ENCODE measurements at places on chromosomes 5 and 9.

- no peak for DNase-seq
Measured at GRCh38 chr5:133370904-133371303, 241.4 kb downstream of the FSTL4 start.

DNA sequence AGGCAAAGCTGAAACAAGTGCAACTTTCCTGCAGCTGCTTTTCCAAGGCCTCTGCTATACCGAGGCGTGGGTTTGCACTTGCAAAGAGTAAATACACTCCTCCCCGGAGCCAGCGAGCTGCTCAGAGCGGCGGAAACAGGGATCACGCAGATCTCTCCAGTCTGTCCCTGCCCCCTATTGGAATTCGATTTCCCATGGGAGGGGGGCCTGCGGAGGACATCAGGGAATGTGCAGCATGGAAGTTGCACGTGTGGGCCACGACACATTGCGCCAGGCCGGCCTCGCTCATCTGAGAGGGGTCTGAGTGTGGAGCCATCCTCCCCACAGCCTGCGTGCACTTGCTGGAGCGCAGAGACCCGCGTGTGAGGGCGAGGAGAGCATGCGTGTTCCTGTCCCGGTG is 104.3 kb upstream of the PHYKPL start:
- DNase-seq = no peak

GRCh38 chr9:88326936-88327335 is 61.3 kb upstream of the SPIN1 start:
- no peak for DNase-seq

- no peak for DNase-seq
Measured at GRCh38 chr5:174303035-174303434, 257.5 kb downstream of the NSG2 start.

GRCh38 chr5:147805030-147805454 is 22.5 kb upstream of the JAKMIP2 start:
- DNase-seq = no peak

DNA sequence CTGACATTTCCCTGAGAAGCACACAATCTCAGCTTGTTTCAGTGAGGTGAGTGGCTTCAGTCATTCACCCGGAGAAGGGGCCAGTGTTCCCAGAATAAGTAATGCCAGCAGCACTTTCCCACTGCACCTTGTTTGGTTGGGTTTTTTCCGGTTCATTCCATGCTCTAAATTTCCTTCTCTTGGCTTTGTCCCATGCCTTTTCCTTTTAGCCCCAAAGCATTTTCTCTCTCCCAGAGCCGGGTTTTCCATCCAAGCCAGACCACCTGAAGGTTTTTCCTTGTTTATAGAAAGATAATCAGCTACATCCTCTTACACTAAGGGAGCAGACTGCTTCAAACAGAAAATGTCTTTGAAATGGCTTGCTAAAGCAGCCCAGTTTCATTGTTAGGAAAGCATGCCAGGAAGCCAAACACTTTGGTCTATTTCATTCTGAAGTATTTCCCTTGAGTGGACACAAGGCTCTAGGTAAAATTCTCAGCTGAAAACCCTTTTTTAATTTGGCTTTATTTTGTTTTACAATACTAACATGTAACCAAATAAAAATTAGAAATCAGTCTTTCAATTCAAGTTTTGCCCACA is 501.6 kb downstream of the DTWD2 start:
- DNase-seq = no peak

DNA sequence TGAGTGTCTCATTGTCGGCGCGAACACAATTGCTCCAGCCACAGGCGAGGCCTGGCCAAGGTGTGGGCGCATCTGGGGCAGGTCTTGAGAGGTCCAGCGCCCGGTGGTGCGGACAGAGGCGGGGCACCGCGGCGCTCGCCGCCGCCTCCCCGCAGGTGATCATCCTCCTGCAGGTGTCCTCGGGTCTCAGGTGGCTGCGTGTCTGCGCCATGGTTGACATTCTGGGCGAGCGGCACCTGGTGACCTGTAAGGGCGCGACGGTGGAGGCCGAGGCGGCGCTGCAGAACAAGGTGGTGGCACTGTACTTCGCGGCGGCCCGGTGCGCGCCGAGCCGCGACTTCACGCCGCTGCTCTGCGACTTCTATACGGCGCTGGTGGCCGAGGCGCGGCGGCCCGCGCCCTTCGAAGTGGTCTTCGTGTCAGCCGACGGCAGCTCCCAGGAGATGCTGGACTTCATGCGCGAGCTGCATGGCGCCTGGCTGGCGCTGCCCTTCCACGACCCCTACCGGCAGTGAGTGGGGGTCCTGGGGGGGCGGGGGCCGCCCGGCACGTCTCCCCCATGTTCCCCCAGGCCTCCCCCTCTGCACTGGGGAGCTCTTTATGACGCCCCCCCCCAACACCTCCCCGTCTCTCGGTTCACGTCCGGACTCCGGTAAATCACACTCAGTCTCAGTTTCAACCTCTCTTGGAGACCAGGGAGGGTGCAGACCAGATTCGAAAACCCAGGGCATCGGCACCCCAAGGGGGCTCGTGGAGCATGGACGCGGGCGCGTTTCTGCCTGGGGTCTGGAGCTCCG is 446 bp downstream of the NXNL2 start:
- no peak for DNase-seq

GRCh38 chr9:69497816-69498215 is 172.8 kb downstream of the ENTREP1 start:
- no peak for DNase-seq

GRCh38 chr9:128455849-128456612 is at the start of gene ODF2:
TSS of gene ODF2 (plus strand) at chr9:128456006. CDS start at chr9:128456092, 86 bp downstream.
- peak; percentile 96 for DNase-seq

- DNase-seq = no peak
Measured at GRCh38 chr5:21397693-21398092, 1409.7 kb upstream of the CDH18 start.

- no peak for DNase-seq
Measured at GRCh38 chr5:145245354-145245753, 589.8 kb downstream of the PRELID2 start.

DNA sequence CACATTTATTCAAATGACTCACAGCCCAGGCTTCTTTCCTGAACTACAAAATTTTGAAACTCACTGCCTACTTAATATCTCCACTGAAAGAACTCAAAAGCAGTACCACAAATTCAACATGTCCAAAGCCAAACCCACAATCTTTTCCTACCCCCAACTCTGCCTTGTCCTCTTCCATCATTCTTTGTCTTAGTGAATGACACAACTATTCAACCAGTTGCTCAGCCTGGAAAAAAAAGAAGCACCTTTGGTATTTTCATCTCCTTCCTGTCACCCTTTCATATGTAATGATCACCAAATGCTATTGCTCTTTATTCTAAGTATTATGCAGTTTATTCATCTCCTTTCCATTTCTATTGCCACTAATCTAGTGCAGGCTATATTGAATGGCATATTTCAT is 216.3 kb downstream of the TMEM232 start:
- DNase-seq = no peak

- no peak for DNase-seq
Measured at GRCh38 chr9:5459289-5459829, 9.0 kb downstream of the CD274 start.

- DNase-seq = no peak
Measured at GRCh38 chr5:116507941-116508655, 66.5 kb downstream of the SEMA6A start.

- no peak for DNase-seq
Measured at GRCh38 chr5:14830210-14831005, 41.2 kb downstream of the ANKH start.

- DNase-seq = no peak
Measured at GRCh38 chr9:115651461-115651860, 502.1 kb upstream of the PAPPA start.

DNA sequence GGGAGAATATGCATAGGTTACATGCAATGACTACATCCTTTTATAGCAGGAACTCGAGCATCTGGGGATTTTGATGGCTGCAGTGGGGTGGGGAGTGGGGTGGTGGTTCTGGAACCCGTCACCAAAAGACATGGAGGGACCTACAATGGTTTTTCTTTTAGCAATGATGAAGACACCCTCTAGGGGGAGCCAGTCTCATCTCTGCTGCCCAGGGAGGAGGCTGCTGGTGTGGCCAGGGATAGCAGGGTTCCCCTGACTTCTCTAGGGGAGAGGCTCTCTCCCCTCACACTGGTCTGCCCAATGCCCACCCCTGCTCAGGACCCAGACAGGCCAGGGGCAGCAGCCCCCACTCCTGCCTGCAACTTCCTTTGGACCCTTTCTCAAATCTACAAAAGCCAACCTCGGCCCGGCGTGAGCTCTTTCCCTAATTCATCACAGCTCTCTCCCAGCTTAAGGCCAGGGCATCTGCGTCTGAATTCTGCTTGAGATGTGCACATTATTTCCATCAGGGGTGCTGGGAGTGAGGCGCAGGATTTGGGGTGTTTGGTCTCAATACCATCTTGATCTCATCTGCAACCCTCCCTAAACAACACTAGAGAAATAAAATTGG is 73.6 kb upstream of the RETREG1 start:
- peak; percentile 65 for DNase-seq

DNA sequence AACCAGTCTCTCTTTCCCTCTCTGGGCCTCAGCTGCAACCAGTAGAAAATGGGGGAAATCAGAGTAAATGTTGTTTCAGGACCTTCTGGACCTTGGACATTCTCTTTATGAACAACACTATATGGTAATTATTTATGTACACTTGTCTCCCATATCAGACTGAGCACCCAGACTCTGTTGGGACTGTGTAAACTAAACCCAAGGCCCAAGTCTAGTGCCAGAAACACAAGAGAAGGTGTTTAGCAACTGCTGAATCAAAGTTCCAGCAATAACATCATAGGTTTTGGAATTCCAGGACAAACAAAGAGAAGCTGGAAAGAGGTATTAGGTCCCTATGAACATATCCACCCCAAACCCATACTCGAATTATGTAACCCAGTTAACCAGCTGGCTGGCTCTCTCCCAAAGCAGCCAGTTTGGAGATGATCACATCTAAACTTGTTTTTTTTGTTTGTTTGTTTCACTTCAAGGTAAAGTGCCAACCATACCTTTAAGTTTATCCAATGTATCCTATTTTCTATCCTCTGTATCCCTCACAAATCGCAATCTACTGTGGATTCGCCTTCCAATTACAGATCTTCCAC is 1.9 kb upstream of the RNF38 start:
- no peak for DNase-seq

- DNase-seq = no peak
Measured at GRCh38 chr9:125587819-125588460, 119.1 kb downstream of the MAPKAP1 start.

GRCh38 chr5:136516637-136517036 is 151.3 kb upstream of the TRPC7 start:
- no peak for DNase-seq

- no peak for DNase-seq
Measured at GRCh38 chr9:84694248-84694647, 24.7 kb downstream of the NTRK2 start.

- DNase-seq = no peak
Measured at GRCh38 chr9:98085944-98086343, 29.4 kb downstream of the NANS start.

DNA sequence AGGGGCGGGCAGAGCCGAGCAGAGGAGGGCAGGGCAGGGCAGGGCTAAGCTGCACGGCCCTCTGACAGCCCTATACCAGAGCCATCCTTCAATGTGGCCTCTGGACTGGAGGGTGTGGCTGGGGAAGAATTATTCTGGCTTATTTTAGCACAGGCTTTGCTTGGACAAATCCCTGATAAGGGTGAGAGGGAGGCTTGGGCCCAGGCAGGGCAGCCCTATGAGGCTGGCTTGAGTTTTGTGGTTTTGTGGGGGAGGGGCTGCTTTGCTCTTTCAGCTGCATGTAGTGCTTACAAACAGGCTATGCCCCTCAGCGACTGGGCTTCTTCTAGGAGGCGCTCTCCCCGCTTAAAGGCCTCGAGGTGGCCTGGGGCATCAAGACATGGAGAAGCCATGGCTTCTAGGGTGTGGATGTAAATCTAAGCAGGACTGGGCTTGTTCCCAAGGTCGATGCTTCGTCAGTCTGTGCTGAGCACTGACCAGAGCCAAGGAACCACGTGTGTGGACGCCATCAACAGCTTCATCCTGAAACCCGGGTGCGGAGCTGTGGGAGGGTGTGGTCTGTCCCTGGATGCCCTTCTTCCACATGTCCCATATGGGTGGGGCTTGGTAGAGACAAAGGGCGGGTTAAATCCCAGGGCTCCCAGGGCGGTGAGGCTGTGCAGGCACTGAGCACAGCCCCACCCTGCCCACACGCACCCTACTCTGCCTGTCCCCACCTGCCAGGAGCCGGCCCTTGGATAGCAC is 45.7 kb upstream of the IPPK start:
- no peak for DNase-seq

DNA sequence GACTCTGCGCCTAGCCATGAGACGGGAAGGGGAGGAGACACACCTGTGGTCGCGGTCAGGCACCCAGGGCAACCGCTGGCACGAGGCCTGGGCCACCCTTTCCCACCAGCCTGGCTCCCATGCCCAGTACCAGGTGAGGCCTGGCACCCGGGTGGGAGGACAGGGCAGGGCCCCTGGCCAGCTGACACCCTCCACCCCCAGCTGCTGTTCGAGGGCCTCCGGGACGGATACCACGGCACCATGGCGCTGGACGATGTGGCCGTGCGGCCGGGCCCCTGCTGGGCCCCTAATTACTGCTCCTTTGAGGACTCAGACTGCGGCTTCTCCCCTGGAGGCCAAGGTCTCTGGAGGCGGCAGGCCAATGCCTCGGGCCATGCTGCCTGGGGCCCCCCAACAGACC is 5.0 kb downstream of the MAMDC4 start:
- DNase-seq = no peak

DNA sequence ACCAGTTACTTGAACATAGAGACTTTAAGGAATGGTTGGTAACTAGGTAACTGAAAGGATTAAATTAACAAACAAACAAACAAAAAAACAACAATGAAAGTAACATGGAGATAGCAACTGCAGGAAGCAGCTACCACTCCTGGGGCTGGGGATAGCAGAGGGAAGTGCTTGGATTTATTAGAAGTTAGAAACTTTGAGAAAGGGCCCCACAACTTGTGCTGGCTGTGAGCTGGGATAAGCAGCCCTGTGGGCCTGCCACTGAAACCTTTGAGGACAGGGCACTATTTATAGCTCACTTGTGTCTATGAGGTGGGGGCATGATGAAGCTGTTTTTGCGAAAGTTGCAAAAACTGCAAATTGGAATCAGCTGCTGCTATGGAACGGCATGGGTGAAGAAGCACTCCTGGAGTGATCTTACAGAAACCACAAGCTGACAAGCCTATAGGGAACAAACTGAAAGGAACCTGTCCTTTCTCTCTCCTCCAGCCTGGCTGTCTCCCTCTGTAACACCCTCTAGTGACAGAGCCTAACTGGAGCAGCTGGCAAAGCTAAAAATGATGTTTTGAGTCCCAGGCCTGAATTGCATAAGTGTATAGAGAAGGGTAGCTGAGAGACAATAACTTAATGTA is 91.4 kb upstream of the RANBP6 start:
- peak; percentile 35 for DNase-seq

DNA sequence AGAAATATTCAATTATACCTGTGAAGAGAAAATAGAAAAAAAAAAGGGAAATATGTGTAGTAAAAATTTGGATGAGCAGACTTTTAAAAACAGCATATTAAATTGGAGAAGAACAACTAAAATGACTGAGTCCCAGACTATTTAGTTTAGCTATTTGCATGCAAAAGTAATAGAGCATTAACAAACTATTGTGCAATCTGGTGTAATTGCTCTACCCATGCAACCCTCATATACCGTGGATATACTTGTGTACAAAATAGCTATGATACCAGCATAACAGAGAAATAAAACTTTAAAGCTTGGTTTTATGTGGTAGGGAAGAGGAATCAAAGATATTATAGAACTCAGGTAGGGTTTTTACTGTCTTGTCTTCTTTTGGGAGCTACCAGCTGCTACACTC is 78.7 kb upstream of the PRDM9 start:
- no peak for DNase-seq

- DNase-seq = no peak
Measured at GRCh38 chr5:55446640-55447351, 88.0 kb downstream of the PLPP1 start.

GRCh38 chr9:85114799-85115198 is 445.3 kb downstream of the NTRK2 start:
- DNase-seq = no peak

All from HuH-7.5 (cell line).